ENCODE measurements at places on chromosomes 2 and 18.

- no peak for DNase-seq
These were observed 87.5 kb downstream of the KLF7 start for GRCh38 chr2:207078186-207078798.

- DNase-seq = no peak
These were observed 110.2 kb upstream of the PIEZO2 start for GRCh38 chr18:11259469-11260150.

DNA sequence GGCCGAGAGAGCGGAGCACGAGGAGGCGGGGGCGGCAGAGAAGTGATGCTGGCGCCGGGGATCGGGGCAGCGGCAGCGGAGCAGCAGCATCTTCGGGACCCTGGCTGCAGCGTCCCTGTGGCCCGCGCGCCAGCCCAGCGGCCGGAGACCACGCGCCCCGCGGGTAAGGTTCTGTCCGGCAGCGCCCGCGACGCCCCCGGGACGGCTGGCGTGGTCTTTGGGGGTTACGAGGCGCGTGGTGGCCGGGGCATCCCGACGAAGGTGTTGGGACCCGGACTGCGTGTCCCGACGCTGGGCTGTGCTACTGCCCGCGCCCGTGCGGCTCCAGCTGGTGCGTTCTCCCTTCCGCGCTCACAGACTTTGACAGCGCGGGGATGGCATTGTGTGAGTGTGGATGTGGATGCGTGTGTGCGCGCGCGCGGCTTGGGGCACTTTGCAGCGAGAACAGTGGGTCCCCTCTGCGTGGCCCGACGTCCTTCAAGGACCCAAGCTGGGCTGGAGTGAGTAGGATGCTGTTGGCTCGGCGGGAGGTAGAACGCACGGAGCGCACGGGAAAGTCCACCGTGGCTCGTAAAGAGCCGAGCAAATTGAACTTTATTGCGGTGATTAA is 405.0 kb downstream of the XIRP2 start:
- DNase-seq = peak; percentile 17

DNA sequence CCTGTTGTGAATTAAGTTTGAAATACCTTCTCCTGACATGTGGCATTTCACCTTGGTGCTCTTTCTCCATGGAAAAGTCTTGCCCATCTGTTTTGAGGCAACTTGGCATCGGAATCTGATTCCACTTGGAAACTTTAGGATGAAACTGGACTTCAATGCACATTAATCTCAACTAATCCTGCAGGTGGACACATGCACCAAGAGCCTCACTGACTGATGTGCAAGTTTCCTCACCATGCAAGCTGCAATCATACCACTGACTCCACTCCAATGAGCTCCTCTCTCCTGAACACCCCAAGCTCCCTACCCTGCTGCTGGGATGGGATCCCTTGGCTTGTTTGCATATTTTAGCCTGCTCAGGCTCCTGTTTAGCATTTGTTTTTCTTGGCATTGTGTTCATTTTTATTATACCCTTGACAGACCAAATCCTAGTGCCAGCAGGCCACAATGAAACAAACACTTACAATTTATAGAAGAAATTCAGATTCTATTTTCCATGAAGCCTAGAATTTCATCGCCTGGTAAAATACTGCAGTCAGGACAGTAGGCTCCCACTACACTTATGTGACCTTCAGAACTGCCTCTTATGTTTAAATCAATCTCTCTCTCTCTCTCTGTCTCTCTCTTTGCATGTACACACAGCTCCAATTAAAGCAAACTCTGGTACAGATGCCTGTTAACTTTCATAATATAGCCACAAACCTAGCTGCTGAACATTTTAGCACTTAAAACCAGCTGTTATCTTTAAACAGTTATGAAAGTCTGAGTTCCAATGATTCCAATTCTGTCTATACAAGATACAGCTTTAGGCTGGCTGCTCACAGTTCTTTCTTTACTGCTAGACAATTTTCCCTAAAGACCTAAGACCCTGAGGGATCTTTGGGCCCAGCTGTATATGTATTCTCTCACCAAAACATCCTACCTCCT is 141.5 kb downstream of the OSR1 start:
- no peak for DNase-seq

DNA sequence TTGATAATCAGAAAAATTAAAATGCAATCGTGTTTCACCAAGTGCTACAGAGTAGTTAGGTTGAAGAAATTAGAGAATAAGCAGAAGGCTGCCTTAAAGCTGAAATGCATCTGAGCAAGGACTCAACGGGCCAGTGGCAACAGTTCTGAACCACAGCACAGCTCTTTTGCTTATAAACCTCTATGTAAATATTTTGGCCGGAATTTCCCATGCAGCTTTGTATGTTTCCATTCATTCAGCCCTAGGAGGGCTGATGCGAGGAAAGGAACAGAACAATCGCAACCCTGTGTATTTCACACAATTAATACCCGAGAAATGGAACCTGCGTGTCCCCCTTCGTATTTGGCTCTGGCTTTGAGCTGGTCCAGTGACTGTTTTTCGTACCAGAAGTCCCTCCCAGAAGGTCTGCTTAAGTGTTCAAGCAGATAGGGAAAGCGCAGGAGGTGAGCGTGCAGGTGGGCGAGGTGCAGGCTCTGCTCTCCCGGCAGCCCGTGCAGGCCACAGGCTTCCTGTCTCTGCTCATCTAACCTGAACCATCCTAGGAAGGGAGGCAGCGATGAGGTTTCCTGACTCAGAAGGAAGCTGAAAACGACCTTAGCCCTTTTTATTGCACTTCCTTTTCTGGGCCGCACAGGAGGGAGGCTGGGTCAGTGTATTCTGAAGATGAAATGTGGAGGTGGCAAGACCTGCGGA is 67.3 kb downstream of the ASB1 start:
- DNase-seq = no peak

- DNase-seq = no peak
These were observed 373.7 kb upstream of the GALNT5 start for GRCh38 chr2:156883804-156884203.

GRCh38 chr2:214837466-214837865 is 28.0 kb upstream of the BARD1 start:
- no peak for DNase-seq

- no peak for DNase-seq
These were observed 156.4 kb downstream of the CCBE1 start for GRCh38 chr18:59540780-59541179.

DNA sequence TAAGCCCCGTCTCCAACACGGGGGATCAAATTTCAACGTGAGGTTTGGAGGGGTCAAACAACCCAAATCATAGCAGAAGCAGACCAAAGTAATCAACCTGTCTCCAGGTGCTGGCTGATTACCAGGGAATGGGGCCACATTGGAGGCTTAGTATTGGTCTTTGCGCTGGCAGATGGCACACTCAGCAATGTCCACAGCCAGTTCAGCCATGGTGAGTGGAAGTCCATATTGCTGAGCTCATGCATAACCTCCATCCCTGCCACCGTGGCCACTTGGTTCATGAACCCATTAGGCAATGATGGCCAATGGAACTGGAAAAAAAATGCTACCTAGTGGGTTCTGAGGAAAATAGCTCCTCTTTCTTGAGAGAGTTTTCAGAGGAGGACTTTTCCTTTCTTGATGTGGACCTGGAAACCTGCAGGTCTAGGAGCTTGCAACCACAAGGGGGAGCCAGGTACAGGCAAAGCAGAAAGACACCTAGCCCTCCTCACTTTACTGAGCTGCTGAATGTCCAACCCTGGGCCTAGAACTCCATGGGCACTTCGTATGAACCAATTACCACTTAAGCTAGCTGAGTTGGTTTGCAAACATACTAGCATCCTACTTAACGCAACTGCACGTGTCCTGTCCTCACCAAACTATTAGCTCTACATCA is 128.0 kb upstream of the GYPC start:
- peak; percentile 57 for DNase-seq

DNA sequence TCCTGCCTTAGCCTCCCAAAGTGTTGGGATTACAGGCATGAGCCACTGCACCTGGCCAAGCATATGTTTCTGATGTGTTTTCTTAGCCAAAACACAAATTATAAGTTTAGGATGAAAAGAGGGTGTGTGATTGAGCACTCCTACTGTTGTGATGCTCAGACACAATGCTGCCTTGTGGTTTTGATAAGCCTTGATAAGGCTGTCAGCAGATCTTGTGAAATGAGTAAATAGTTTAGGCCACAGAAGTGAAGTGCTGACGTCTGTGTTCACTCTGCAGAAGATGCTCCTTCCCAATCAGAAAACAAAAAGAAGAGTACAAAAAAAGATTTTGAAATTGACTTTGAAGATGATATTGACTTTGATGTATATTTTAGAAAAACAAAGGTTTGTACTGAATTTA is 24.3 kb downstream of the NCAPH start:
- DNase-seq = peak; percentile 46

DNA sequence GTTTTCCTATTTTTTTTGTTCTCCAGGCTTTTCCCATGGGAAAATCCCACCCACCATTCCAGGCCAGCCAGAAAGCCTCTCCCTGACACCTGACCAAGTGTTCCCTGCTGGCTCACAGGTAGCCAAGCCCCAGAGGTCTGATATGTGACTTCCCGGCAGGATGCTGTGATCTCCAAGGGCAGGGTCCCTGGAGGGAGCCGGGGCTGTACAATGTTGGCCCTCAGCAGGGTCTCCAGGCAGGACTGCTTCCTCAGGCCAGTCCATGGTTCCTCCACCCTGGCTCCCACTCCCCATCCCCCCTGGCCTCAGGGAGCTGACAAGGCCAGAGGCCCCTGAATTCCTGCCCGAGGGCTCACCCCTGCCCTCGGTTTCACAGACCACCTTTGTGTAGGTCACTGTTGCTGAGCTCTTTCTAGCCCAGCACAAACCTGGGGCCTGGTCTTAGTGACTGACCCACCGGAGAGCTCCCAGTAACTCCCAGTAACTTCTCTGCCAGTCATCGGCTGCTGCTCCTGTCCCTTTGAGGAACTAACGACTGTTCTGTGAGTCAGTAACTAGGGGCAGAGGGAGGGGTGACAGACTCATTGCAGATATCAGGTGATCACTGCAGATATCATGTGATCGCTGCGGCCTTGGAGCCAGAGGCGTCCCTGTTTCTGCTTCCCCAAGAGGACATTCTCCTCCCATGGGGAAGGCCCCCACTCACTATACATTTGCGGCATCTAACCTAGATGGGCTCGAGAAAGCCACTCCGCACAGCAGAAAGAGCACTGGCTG is 38.7 kb downstream of the SDC1 start:
- no peak for DNase-seq

- no peak for DNase-seq
These were observed 1.4 kb downstream of the CYRIA start for GRCh38 chr2:16664052-16664731.

GRCh38 chr2:232835687-232836208 is 34.3 kb upstream of the SNORC start:
- DNase-seq = no peak

GRCh38 chr2:152304836-152305235 is 30.1 kb upstream of the FMNL2 start:
- DNase-seq = no peak

DNA sequence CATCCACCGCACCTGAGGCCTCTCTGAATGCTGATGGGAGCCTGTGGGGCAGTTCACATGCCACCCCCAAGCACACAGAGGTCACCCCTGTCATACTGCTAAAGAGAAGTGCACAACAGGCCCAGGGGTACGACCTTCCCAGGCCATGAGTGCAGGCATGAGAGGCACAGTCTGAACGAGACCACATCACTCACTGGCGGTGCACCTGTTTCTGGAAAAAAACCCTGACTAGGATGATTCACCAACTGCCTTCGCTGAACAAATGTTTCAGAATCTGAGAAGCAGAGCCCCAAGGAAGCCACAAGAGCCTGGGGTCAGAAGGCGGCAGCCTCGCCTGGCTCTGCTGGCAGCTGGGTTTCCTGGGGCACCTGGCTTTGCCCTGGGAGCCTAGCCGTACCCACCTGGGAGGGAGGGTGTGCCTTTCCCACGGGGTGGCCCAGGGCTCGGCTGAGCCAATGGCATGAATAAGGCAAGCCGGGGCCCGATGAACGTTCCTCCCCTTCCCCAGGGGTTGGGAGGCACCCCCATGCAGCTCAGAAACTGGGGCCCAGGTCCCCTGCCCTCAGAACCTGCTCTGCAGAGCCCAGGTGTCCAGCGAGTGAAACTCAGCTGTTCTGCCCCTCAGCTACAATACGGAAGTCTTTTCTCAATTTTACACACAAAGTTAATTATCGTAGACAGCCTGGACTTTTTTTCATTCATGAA is 73.8 kb downstream of the HDAC4 start:
- DNase-seq = peak; percentile 55

DNA sequence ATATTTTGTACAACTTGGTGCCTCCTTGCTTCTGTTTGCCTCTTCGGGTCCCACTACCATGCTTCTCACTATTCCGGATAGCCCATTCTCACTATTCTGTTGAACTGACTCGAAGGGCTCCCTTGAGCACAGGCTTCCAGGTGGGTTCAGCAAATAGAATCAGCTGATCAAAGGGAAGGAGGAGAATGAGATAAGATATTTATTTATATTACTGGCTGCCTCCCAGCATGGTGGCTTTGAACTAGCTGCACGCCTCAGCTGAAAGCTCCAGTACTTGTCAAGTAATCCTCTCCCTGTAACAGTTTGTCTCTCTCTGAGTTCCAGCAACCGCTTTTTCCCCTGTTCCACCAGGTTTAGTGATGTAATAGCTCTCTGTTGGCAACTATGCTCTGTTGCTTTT is 187.8 kb upstream of the HNRNPA3 start:
- DNase-seq = no peak

GRCh38 chr2:26457251-26457666 is 20.7 kb downstream of the OTOF start:
- no peak for DNase-seq

GRCh38 chr2:204312105-204312504 is 233.2 kb upstream of the PARD3B start:
- DNase-seq = no peak

- no peak for DNase-seq
These were observed 91.9 kb upstream of the TPO start for GRCh38 chr2:1321321-1321720.

DNA sequence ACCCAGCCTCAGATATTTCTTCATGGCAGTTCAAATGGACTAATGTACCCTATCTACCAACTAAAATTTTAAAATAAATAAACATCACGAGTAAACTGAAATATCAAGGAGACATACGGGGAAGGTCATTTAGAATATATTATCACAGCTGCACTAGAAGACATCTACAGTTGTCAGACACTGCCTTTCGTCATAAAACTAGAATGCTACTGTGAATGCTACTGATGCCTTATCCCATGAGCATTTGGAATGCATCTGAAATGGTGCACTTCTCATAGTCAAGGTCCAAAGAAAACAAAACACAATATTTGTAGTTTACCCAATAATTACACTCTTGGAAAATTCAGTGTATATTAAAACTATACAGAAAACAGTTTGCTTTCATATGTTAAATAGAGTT is 165.2 kb downstream of the MREG start:
- DNase-seq = no peak

DNA sequence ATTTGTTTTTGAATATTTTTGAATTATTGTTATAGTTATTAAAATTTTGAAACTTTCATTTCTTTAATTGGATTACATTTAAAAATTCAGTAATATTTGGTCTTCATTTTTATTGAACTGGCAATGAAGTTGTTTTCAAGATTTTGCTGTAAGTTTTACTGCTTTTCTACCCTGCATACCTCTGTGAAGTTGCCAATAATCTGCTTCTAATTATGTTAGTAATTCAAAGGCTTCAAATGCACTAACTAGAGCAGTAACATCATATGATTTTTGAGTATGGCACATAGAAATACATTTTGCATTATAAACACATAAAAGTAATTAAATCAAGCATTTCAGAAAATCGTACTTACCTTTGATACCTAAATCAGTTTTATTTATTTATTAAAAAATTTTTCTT is 40.3 kb upstream of the FAM171B start:
- no peak for DNase-seq

All from CD8-positive, alpha-beta T cell (primary cell).